ENCODE measurements at places on chromosomes 11 and 22.

GRCh38 chr11:100061006-100061405 lies 626.1 kb upstream of the ARHGAP42 start:
- no peak for DNase-seq

DNA sequence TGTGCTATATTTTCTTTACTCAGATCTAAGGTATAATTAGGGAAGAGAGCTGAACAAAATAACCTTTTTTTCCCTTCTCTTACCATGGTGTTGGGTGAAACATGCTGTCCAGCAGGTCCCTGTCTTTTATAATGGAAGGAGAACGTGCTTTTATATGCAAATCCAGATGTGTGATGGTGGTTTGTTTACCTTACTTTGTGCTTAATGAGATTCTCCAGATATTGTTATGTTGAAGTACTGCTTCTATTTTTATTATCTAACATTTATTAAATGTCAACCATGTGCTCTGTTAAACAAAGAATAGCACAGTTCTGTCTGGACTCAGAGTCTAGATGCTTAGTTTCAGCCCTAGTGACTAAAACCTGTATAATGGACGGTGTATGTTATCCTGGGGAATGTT lies 10.1 kb upstream of the GRIK4 start:
- no peak for DNase-seq

- no peak for DNase-seq
Observed at GRCh38 chr22:17872471-17872870, 98.2 kb upstream of the BID start.

- no peak for DNase-seq
Observed at GRCh38 chr11:106409671-106410070, 332.2 kb downstream of the AASDHPPT start.

DNA sequence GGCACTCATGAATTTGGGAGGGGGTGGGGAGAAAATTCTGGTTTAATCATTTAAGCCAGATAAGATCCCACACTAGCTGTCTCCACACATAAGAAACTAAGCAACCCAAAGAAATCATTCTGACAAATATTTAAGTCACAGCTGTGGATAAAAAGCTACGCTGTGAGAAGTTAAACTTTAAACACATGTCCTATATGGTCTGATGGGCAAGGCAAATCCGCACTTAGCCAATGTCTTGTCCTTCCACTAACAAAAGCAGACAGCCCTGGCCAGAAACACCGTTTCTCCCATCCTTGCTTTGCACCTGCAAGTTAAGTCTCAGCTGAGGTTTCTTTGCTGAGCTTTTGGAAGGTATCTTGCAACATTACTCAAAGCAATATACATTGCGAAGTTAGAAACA lies 68.0 kb downstream of the ETS1 start:
- no peak for DNase-seq

DNA sequence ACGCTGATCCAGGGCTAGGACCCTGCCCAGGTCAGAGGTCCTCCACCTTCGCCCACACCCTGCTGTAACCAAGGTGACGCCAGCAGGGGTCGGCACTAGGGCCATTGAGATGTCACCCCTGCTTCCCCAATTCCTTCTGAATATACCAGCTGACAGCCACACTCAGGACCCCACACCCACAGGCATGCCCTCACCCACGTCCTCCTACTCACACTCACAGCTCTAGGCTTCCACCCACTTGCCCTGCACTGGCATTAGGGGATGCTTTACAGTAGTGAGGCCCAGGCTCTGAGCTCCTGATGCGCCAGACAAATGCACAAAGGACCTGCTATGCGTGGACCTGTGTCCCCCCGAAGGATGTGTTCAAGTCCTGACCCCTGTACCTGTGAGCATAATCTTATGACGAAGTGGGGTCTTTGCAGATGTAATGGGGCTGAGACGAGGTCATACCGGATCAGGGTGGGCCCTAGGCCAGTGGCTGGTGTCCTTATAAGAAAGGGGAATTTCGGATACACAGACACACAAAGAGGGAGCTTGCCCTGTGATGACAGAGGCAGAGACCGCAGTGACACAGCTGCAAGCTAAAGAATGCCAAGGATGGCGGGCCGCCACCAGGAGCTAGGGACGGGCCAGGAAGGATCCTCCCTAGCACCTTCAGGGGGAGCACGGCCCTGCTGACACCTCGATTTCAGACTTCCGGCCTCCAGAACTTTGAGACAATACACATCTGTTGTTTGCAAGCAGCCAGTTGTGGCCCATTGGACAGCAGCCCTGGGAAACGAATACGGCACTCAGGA lies 11.2 kb downstream of the WNT11 start:
- DNase-seq, result no peak

DNA sequence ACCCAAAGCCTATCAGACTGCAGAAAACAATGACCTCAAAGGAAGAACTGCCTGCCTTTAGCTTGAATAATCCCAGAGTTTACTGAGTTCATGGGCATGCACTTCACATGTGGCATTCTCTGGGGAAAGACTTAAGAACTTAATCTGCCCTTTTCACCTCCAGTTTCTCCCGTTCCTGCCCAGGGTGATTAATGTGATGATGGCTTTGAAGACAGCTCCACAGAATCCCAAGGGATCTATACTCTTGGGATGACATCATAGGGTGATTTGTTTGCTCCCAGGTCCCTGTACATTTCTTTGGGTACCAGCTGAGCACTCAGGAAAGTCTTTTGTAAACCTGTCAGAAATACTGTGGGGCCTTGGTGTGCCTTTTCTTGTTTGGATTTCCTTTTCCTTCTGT lies 14.0 kb downstream of the FJX1 start:
- DNase-seq, result no peak

GRCh38 chr22:39284142-39284980 lies 35.1 kb downstream of the RPL3 start:
- DNase-seq, result no peak

GRCh38 chr22:20569059-20570058 lies 61.9 kb downstream of the MED15 start:
- peak; percentile 86 for DNase-seq

DNA sequence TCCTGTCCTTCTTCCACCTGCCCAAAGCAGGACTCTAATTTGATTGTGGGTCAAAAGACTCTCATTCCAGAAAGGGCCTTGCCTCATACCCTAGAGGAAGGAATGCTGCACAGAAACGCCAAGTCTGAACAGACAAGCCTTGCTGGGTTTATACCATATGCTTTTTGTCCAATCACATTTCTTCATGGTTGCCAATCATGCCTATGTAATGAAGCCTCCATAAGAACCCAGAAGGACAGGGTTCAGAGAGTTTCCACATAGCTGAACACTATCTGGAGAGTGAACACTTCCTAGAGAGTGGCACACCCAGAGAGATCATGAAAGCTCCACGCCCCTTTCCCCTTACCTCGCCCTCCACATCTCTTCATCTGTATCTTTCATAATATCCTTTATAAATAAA lies 4.8 kb upstream of the SAA2 start:
- DNase-seq, result peak; percentile 36

DNA sequence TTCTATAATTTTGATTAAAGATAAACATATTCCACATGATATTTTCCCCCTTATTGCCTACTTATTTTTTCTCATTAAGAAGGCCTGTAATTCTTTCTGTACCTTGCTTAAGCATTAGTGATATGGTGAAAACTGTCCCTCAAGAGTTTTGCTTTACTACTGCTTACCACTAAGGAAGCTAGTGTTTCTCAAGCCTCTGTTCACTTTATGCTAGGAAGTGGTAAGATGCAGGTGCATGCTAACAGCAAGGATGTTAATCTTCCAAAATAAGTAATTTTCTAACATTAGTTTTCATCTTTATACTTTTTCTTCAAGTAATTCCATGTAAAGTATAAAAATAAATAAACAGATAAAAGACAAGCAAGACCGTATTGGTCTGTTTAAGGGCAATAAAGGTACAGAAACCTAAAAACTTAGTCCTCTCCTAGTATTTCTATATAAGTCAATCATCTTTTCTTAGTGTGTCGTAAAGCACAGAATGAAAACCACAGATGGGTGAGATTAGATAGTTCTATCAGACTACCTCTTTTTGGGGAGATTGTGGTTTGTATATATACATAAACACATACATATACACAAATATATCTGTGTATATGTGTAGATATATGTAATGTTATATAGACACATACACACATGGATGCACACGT lies 731.0 kb upstream of the CNTN5 start:
- peak; percentile 50 for DNase-seq

DNA sequence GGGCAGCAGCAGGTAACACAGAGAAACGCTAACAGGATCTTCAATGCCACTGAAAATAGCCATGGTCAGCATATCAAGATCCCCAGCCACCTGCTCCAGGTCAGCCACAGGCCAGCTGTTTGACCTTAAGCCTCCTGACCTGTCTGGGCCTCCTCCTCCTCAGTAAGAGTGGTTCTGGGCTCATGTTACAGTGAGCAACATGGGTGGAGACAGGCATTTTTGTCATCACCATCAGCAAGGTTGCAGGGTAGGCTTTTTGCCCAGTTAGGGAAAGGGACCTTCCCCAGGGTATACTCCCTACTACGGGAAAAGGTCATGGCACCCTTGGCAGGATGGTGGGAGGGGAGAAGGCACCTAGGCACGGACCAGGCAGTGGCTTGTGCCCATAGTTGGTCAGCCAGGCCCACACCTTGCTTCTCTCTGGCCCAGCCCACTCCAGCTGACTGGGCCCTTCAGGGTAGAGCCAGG lies 131.8 kb upstream of the PARVA start:
- DNase-seq, result no peak

GRCh38 chr11:36376888-36377758 lies 81.0 kb downstream of the PRR5L start:
- peak; percentile 41 for DNase-seq

DNA sequence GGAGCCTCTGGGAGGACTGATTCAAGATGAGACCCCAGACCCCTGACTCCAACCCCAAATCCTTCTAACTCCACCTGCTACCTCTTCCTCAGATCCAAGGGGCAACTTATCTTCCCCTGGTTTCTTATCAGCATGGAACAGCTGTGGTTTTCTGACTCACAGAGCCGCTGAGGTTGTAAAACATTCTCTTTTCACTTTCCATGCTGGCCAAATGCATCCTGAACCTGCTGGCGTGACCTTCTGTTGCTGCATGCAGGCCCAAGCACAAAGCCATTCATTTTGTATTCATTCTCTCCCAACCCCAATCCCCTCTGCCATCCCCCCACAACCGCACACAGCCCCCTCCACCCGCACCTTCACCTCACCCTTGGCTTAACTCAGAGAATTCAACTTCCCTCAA lies 70.3 kb downstream of the SEZ6L start:
- peak; percentile 11 for DNase-seq

- DNase-seq, result no peak
Observed at GRCh38 chr11:70060611-70061293, 17.4 kb upstream of the ANO1 start.

- no peak for DNase-seq
Observed at GRCh38 chr22:44164031-44164430, 16.7 kb upstream of the PARVG start.

DNA sequence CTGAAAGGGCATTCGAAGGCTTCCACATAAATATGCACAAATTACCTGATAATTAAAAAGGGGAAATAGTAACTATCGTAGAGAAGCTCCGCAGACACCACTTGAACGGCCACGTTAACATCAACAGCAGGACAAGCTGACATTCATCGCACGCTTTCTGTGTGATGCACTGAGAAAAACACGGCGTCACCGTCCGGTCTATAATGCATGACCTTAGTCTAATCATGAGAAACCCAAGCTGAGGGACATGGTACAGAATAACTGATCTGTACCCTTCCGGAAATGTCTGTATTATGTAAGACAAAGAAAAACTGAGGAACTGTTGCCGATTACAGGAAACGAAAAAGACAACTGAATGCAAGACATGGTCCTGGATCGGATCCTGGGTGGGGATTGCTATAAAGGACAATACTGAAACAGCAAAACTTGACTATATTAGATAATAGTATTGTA lies 678 bp upstream of the RANGAP1 start:
- peak; percentile 84 for DNase-seq

DNA sequence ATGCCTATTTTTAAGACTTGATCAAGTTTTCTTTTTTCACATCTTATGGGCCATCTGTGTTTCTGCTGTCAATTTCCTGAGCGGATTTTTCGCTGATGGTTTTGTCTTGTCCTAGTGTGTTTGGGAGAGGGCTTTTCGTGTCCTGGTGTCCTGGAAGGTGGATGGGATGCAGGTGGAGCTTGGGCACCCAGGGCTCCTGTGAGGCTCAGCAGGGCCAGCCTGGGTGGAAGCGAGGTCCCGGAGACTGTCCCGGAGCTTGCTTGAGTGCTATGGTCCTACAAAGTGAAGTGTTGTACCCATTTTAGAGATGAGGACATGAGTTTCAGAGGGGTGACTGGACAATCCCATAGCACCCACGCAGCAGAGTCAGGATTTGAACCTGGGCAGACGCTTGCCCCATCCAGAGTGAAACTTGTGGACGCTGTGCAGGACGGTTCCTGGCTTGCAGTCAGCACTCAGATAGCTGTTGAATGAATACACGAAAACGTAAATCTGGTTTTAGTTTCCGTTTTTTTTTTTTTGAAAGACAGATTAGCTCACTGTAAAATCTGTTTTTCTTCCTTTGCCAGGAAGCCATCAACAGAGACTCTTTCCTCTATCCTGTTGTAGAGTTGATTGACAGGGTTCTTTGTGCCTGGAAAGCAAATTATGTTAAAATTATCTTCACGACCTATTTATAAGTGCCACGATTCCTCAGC lies 64.1 kb downstream of the TBC1D22A start:
- DNase-seq, result no peak

DNA sequence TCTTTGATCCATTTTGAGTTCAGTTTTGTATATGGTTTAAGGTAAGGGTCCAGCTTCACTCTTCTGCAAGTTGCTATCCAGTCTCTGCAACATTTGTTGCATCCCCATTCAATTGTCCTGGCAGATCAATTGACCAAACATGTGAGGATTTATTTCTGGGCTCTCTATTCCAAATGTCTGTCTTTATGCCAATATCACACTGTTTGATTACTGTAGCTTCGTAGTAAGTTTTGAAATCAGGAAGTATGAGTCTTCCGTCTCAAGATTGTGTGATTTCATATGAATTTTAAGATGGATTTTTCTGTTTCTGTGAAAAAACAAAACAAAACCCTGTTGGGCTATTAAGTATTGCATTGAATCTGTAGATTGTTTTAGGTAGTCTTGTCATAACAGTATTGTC lies 17.0 kb downstream of the APLP2 start:
- no peak for DNase-seq

DNA sequence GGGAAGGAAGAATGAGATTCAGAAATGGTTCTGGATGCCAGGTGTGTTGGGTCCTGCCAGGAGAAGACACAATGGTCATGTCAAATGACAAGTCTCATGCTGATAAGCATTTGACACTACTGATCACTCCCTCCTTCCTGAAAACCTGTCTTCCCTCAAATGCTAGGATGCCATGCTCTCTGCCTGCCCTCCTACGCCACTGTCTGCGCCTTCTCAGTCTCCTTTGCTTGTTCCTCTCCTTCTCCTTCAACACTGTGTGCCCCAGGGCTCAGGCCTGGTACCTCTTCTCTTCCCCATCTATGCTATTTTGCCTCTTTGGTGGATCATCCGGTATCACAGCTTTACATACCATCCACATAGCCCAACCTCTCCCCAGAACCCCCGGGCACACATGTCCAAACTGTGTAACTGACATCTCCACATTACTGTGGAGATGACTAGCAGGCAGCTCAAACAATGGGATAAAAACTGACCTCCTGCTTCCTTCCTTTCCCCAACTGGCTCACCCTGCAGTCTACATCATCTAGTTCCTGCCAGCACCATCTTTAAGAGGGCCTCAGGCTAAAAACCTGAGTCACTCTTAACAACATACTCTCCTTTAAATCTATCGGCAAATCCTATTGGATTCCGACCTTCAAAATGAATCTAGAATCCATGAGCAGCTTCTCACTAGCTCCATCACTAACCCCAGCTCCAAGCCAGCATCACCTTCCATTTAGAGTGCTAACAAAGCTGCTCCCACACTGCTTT lies 8.2 kb downstream of the AP1B1 start:
- no peak for DNase-seq

GRCh38 chr11:100631316-100631715 lies 55.8 kb upstream of the ARHGAP42 start:
- DNase-seq, result no peak

GRCh38 chr11:47254386-47254785 lies 3.4 kb upstream of the NR1H3 start:
- DNase-seq, result no peak
